Large intestine (tissue), 12 donors: ENCODE measurements at places on chromosomes 5 and 9.
A peak's percentile ranks its signal among the peaks of the same experiment; 100 is the strongest.

DNA sequence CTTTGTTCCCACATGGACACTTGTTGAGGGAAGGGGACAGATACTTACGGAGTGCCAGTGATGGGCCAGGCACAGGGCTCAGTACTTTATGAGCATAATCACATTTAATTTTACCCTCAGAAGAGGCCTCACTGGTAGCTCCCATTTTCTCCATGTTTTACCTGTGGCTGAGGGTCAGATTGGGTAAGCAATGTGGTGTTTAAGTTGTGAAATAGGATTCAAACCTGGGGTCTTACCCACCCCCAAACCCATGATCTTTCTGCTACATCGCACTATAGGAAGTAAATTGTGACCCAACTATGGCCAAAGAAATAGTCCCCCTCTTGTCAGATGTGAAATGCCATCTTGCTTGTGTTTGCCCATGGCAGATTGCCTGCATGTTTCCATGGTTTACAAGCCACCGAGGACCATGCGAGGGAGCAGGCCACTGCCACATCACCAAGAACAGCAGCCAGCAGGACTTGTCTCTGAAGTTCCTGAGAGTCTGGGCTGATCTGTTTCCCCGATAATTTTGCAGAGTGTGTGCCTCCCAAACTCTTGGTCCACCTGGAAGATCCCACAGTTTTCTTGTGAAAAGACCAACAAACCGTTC is 95.4 kb downstream of the MACROH2A1 start:
- no peaks in the 10 kb centered on the region for H3K36me3 ChIP-seq
- H3K4me3 ChIP-seq = no peak overlapping the region
- peaks cover 29% of the 10 kb centered on the region for H3K4me1 ChIP-seq
- H3K27ac ChIP-seq = no peak overlapping the region
- DNase-seq = no peak
- H3K27me3 ChIP-seq = no peaks in the 10 kb centered on the region

DNA sequence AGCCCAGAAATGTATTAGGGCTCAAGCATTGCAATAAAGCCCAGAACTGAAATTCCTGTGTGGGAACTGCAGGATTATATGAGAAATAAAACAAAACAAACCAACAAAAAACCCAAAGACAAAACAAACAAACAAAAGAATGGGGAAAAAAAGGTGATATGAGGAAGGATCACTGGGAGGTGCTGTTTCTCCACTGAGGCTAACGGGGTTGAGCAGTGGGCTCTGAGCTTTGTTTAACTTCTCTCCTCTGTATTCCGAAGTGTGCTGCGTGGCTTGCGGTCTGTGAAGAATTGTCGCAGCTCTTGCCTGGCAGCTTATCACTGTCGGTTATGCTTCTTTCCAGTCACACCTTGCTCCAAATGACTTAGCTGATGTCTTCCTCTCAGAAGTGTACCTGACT is 106.3 kb downstream of the TENT4A start:
- no peaks in the 10 kb centered on the region for H3K4me1 ChIP-seq
- no peak overlapping the region for H3K27ac ChIP-seq
- H3K4me3 ChIP-seq = no peak overlapping the region
- H3K27me3 ChIP-seq = peaks cover 20% of the 10 kb centered on the region

DNA sequence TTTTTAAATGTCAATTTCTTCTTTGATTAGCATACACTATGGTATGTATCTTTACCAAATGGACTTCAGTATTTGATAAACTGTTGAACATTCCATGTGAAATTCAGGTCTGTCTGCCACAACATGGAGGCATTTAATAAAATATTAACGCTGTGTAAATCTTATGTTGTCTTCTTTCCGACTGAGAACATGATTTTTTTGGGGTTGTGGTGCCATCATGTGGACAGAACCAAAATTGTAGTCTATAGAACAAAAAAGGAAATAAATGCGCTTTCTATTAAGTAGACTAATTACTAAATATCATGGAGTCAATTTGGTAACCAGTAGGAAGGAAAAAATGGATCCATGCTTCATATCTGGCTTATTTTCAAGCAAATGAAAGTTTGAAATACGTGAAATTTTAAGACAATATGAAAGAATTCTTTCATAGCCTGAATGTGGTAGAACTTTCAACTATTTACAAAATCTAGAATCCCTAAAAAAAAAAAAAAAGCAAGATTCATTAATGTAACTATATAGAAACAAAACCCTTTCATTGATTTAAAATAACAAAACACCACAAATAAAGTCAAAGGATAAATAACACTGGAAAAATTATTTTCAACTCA is 2.8 kb upstream of the PLK2 start:
- peak overlapping the region; percentile 8 for H3K27ac ChIP-seq
- peak; percentile 24 for DNase-seq
- peaks cover 7% of the 10 kb centered on the region for H3K27me3 ChIP-seq

DNA sequence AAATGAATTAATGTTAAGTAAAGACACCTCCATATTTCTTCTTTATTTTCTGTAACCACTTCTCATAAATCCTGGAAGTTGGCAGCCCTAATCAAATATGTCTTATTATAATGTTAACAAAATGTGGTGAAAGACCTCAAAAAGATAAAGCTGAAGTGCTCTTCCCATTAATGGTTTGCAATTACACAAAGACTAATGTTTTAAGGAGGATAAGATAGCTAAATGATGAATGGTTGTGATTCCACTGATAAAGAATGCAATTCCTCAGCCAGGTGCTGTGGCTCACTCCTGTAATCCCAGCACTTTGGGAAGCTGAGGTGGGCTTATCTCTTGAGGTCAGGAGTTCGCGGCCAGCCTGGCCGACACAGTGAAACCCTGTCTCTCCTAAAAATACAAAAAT is 125.8 kb upstream of the SNX2 start:
- H3K27me3 ChIP-seq = no peaks in the 10 kb centered on the region
- no peaks in the 10 kb centered on the region for H3K4me1 ChIP-seq
- DNase-seq = no peak
- H3K27ac ChIP-seq = no peak overlapping the region

DNA sequence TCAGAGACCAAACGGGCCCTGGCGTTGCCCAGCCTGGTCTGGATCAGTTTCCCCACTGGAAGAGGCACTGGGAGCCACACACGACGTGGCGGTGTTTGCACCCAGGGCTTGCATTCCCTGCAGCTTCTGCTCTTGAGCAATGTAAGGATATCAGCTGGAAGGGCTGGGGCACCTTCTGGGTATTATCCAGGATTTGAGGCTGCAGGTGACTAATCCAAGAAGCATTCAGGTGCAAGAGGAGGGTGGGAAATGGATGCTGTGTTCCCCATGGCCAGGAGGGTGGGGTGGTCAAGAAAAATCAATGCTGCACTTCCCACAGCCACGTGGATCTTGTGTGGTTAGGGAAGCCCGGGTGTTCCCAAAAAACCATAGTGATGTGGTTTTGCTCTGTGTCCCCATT is 430.9 kb downstream of the IRX2 start:
- H3K36me3 ChIP-seq = no peaks in the 10 kb centered on the region
- no peak overlapping the region for H3K4me3 ChIP-seq
- no peak overlapping the region for H3K27ac ChIP-seq
- H3K4me1 ChIP-seq = no peaks in the 10 kb centered on the region

- H3K4me3 ChIP-seq = no peak overlapping the region
- H3K27me3 ChIP-seq = no peaks in the 10 kb centered on the region
- no peak overlapping the region for H3K27ac ChIP-seq
These were observed 181.8 kb downstream of the GLIS3 start for GRCh38 chr9:4117835-4118610.

- H3K36me3 ChIP-seq = no peaks in the 10 kb centered on the region
- no peaks in the 10 kb centered on the region for H3K4me1 ChIP-seq
- H3K4me3 ChIP-seq = no peak overlapping the region
- no peak overlapping the region for H3K27ac ChIP-seq
- H3K27me3 ChIP-seq = no peaks in the 10 kb centered on the region
These were observed 104.2 kb downstream of the MEF2C start for GRCh38 chr5:88778736-88779135.

GRCh38 chr9:15927161-15927560 is 374.3 kb downstream of the CCDC171 start:
- DNase-seq = no peak
- no peak overlapping the region for H3K4me3 ChIP-seq
- no peaks in the 10 kb centered on the region for H3K36me3 ChIP-seq
- H3K27ac ChIP-seq = no peak overlapping the region

DNA sequence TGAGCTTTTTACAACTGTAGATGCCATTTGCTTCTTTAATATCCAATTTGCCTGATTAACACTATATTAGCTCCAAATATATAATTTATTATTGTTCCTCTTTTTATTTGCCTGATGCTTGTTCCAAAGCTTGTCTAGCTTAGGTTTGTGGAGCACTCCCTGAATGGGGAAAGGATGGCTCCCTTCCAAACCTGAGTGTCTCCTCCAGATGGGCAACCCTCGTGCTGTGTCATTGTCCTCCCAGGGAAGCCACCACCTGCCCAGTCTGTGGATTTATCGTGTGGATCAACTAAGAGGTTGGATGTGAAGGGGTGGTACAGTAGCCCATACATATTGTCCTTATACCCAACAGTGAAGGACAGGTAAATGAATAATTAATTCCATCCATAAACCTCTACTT is 404.9 kb downstream of the CDK5RAP2 start:
- H3K4me1 ChIP-seq = no peaks in the 10 kb centered on the region
- no peaks in the 10 kb centered on the region for H3K36me3 ChIP-seq
- no peaks in the 10 kb centered on the region for H3K27me3 ChIP-seq

- no peaks in the 10 kb centered on the region for H3K4me1 ChIP-seq
- no peaks in the 10 kb centered on the region for H3K36me3 ChIP-seq
- no peak overlapping the region for H3K27ac ChIP-seq
- no peak for DNase-seq
- H3K27me3 ChIP-seq = no peaks in the 10 kb centered on the region
These were observed 83.6 kb upstream of the ADAMTSL1 start for GRCh38 chr9:18390393-18390792.

- H3K27me3 ChIP-seq = no peaks in the 10 kb centered on the region
- no peak for DNase-seq
- no peaks in the 10 kb centered on the region for H3K4me1 ChIP-seq
- H3K27ac ChIP-seq = no peak overlapping the region
These were observed 161.4 kb downstream of the CHSY3 start for GRCh38 chr5:130065617-130066016.

DNA sequence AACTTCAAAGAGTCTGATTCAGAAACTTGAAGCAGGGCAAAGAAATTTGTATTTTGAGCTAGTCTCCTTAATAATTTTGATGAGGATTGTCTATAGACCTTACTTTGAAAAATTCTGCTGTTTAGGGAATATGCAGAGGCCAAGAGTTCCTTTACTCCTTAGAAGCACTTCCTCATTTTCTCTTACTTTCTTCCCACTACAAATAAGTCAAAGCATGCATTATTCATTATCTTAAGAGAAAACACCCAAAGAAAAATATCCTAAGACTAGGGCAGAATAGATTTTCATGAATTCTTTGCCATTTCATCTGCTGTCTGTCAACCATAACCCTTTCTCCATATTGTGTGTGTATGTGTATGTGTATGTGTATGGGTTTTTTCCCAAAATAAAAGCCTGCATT is 307.9 kb downstream of the KCTD16 start:
- H3K27ac ChIP-seq = no peak overlapping the region
- H3K4me3 ChIP-seq = no peak overlapping the region
- H3K4me1 ChIP-seq = no peaks in the 10 kb centered on the region
- H3K27me3 ChIP-seq = no peaks in the 10 kb centered on the region

GRCh38 chr9:129258124-129258822 is 80.2 kb upstream of the IER5L start:
- no peak overlapping the region for H3K4me3 ChIP-seq
- peaks cover 5% of the 10 kb centered on the region for H3K4me1 ChIP-seq
- H3K36me3 ChIP-seq = no peaks in the 10 kb centered on the region
- peaks cover 48% of the 10 kb centered on the region for H3K27me3 ChIP-seq
- no peak overlapping the region for H3K27ac ChIP-seq

GRCh38 chr5:15013654-15014463 is 142.3 kb upstream of the ANKH start:
- H3K27me3 ChIP-seq = no peaks in the 10 kb centered on the region
- H3K4me1 ChIP-seq = peaks cover 4% of the 10 kb centered on the region
- DNase-seq = peak; percentile 44
- H3K36me3 ChIP-seq = no peaks in the 10 kb centered on the region
- no peak overlapping the region for H3K27ac ChIP-seq

GRCh38 chr5:3355126-3355525 is 240.5 kb upstream of the IRX1 start:
- no peak overlapping the region for H3K4me3 ChIP-seq
- no peak for DNase-seq
- H3K27ac ChIP-seq = no peak overlapping the region

DNA sequence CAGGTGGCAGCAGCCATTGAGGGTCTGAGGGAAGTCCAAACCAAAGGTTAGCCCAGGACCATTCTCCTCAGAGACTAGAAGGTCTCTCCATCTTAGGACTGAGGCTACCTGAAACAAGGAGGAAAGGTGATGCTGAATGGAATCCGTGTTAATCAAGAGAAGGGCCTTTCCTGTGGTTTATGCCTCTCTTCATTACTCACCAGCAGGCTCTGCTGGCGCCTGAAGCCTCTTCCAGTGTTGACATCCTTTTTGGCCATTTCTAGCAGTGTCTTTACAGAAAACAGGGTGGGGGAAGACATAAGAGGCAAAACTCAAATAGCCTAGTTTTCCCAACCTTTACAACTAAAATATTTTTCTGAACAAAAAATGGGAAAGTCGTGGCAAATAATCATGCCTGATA is 98.0 kb downstream of the ENC1 start:
- H3K36me3 ChIP-seq = no peaks in the 10 kb centered on the region
- H3K27me3 ChIP-seq = no peaks in the 10 kb centered on the region
- no peak for DNase-seq
- H3K27ac ChIP-seq = no peak overlapping the region
- H3K4me1 ChIP-seq = peaks cover 11% of the 10 kb centered on the region

DNA sequence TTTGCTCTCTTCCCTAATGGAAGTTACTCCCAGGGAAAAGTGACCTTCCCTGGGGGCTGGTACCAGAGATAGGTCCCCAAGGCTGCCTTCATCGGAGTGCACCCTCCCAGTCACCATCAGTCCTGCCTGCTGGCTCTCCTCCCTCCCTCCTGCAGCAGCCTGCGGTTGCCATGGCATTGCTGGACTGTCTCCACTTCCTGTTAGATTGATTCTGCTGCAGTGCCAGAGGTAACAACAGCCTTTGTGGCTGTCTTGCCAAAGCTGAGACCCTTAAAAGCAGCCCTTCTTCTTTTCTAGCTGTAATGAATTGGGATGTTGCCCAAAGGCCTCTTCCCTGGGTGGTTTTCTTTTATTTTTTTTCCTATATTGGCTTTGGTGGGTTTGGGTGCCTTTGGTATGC is 78.1 kb upstream of the PRLR start:
- no peak overlapping the region for H3K4me3 ChIP-seq
- H3K4me1 ChIP-seq = no peaks in the 10 kb centered on the region
- H3K27me3 ChIP-seq = no peaks in the 10 kb centered on the region
- no peak overlapping the region for H3K27ac ChIP-seq
- no peak for DNase-seq

DNA sequence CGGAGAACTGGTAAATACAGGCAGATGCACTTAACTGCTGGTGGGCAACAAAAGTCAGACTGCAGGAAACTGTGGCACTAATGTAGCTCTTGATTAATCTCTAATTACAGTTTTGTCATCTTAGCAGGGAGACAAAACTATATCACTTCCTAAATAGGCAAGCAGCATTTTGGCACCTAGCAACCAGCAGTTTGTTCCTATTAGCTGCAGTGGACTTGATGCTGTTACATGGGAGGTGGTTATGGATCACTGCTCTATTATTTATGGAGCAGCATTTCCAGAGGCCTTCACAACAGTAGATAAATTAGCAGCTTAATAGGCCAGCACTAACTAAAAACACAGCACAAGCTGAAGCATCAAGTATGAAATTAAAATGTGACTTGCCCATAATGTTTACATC is 518.3 kb upstream of the ITGA1 start:
- H3K36me3 ChIP-seq = no peaks in the 10 kb centered on the region
- no peak for DNase-seq
- H3K27ac ChIP-seq = no peak overlapping the region
- no peaks in the 10 kb centered on the region for H3K4me1 ChIP-seq
